ENCODE measurements at places on chromosomes 1 and 21. TPM values are rescaled to one million over a fixed set of nuclear protein-coding genes. Genes with fewer than 3 reads are reported as not detected.

The TARBP1 gene
- total RNA-seq = 7.5 TPM

The RAB13 gene
- 103 TPM for total RNA-seq

The TAF12 gene
- total RNA-seq = 22.2 TPM

The GJA5 gene
- 0.26 TPM for total RNA-seq

The MT1HL1 gene
- not detected for total RNA-seq
